ENCODE measurements at places on chromosomes 16 and 17.

DNA sequence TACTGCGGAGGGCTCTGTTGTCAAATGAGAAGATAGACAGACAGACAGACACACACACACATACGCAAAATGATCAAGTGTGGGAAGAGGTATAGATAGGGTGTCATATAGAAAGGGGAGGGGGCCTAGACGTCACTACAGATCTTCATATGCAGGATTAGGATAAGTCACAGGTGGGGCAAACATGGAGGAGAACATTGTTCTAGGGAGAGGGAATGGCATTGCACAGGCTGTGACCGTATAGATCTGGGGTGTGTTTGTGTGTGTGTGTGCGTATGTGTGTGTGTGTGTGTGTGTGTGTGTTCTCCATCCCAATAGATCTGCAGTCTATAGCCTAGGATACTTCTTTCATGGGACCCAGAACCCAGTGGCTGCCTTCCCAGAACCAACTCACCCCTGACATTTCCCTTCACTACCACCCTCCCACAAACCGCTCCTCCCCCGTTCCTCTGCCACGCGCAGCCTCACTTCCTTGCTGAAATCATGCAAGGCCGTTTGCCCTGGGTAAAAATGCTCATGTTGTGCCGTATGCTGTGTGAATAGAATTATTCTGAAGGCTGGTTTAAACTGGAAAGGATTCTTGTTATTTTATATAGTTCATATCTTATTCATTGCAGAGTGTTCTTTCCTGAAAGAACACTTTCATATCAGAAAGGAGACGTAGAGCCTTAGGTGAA, 50.5 kb upstream of the CCL1 start:
- DNase-seq: no peak

GRCh38 chr17:2511138-2511461, 588 bp downstream of the METTL16 start:
- no peak for DNase-seq

DNA sequence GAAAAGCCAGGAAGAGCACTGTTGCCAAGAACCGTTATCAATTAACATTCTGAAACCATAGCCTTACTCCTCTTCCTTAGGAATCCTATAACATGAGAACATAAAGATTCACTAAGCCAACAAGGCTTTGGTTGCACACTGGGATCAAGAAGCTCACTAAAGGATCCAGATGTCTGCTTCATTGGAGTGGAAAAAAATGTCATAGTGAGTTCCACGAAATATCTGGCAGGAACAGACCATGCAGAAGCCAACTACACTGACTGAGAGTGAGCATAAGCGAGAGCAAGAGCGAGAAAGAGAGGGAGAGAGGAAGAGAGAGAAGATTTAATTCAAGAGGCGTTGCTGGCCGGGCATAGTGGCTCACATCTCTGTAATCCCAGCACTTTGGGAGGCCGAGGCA, 13.4 kb upstream of the MEIOC start:
- DNase-seq: no peak

- DNase-seq: no peak
Measured at GRCh38 chr17:60284709-60285108, 107.2 kb downstream of the USP32 start.

- no peak for DNase-seq
Measured at GRCh38 chr17:1137465-1137894, 42.3 kb downstream of the ABR start.

GRCh38 chr16:88737298-88738150, 31.2 kb downstream of the CTU2 start:
- DNase-seq: peak; percentile 52

DNA sequence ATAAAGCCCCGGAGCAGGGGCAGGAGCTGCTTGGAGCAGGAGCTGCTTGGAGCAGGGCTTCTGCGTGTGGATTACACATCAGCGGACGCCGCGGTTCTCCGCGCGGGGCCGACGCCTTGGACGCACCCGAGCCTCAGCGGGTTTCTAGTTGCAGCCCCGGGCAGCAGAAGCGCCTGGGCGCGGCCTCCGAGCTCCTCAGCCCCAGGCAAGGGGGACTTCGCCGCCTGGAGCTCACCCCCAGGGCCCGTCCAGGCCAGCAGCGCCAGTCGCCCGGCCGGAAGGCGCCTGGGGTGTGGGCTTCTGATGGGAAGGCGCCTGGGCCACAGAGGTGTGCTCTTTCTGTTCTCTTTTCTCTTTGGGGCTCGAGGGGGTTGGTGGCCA, 6.3 kb downstream of the FOXF1 start:
- no peak for DNase-seq

DNA sequence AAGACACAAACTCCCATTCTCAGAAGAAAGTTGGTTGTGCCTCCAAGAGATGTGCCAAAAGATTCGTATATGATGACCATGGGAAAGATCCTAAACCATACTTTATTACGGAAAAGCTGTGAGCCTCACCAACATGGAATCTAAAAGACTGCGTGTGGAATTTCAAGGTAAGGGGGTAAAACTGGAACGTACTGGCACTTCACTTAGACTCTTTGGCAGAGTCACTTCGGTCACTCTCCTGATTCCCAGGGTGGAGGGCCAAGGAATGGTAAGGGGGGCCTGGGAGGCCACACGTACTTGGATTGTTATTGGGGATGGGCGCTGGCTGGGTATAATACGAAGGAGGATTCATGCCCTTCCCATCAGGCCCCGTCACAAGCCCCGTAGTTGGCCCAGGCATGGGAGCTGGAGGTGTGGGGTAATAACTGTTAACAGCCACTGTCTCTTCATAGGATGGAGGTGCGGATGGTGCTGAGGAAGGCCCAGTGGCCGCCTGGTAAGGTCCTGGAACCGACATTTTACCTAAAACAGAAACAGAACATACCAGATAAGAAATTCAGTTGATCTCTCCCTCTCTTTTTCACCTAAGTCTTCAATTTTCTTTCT, 30.4 kb downstream of the LITAF start:
- no peak for DNase-seq

DNA sequence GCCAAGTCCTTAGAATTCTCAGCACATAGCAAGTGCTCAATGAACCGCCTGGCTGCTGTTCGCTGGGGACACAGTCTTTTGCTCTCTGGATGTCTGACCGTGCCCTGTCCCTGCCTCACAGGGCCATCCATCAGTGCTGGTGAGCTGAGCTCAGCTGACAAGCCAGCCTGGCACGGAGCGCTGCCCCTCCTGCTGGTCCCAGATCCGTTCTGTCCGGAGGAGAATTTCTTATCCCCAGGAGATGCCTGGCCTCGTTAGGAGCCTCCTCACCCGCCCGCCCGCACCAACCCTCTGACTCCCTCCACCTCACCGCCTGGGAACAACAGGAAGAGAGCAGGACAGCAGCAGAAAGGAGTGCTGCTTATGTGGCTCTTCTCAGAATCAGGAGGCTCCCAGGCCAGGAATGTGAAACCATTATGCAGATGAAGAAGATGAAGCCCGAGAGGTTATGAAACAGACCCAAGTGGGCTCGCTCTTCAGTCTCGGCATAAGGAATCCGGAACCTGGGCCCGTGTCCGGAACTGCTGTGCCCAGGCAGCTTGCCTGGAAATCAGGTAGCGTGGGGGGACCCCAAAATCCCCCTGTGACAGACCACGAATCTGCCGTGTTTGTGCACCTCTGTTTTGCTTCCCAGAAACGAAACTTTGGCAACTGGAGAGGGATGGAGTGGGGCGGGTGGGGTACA, 28.8 kb upstream of the RMI2 start:
- DNase-seq: no peak

DNA sequence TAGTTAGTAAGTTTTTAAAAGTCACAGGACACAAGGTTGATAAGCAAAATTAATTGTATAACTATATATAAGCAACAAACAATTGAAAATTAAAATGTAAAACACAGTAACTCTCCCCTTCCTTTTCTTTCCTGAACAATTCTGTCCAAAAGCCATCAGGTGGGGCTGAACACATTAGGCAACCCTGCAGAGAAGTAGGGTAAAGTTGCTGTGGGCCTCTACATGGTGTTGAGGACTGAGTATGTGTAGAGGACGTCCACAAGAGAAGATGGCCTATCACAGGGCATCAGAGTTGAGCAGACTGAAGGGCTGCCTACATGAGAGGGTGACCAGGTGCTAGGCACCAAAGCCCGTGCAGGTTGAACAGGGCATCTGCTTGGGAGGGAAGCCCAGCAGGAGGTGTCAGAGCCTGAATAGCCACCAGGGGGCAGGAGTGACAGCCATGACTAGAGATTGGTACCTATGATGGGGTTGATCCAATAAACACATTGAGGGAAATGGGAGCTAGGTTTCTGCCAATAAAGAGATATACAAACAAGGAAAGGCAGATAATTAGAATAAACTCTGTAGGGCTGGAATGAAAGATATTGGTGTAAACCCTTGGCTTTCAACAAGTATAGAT, 415.1 kb downstream of the NPIPA8 start:
- peak; percentile 25 for DNase-seq

DNA sequence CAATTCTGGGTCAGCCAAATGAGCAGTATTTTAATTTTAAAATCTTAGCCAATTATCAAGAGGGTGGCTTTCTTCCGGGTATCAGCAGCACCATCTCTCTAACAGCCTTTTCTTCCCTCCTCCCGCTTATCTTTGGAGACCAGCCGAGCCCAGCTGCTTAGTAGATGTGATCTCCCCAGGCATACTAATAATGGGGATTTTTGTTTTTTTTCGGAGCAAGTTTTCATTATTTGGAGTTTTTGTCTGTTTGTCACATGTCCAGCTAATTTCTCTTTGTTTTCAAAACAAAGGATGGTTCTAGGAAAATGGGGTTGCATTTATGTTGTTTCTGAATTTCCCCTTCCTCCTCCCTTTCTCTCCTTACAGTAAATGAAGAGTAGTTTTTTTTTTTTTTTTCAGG, 170.5 kb upstream of the MPHOSPH6 start:
- no peak for DNase-seq

DNA sequence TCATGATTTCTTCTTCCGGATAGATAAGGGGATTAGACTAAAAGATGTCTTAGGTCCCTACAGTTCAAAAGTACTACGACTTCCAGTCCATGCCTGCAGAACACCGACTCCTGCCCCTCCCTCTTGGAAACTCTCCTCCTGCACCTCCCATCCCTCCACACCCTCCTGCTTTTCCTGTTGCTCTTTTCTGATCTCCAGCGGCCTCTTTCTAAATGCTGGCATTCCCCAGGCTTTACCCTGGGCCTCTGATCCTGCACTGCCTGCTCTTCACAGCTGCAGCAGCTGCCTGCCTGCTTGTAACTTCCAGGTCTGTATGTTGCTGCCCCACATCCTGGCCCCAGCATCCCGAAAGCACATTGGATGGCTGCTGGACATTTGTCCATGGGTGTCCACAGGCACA, 154.2 kb downstream of the KCNJ12 start:
- no peak for DNase-seq

DNA sequence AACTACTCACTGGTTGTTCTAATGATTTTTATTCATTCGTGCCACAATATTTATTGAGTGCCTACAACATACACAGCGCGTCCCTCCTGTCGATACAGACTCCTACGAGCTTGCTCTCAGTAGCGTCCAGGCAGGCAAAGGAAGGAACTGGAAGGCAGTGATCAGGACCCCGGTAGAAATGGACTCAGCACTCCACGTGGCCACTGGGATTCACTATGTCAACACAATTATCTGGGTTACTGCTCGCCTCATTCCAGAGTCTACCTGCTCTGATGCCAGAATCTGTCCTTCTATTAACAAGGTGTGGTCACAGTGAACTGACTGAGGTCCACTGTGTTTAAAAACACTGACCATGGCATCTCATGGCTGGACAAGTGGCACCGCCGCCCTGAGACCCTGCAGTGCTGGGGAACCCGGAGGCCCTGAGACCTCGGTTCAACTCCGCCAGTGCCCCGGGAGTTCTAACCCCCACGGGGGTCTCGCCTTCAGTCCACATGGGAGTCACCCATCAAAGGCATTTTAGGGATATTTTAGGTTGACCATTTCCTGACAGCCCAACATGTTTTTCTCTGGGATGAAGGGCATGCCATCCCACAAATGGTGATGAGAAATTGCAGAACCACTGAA, 71.4 kb downstream of the ZFHX3 start:
- no peak for DNase-seq

GRCh38 chr16:14489460-14489859, 140.6 kb downstream of the PARN start:
- DNase-seq: no peak

GRCh38 chr16:72262711-72263110, 90.8 kb upstream of the PMFBP1 start:
- DNase-seq: no peak

GRCh38 chr17:40963838-40964237, 2.9 kb downstream of the KRT39 start:
- DNase-seq: no peak

DNA sequence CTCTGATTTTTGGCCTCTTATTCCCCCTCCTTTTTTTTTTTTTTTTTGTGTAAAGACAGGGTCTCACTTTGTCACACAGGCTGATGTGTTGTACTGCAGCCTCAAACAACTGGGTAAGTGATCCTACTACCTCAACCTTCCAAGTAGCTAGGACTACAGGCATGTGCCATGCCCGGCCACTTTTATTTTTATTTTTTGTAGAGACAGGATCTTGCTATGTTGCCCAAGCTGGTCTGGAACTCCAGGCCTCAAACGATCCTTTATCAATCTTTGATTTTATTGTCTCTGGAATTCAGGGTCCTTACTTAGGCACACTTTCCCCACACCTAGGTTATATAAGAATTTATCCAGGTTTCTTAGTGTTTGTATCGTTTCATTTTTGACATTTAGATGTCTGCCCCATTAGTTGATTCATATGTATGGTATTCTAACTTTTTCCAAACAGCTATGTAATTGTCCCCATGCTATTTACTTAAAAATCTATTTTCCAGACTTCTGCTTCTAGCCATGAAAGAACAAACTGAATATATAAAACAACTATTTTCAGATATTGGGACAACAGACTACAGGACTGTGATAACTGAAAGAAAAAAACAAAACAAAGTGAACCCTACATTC, 13.9 kb downstream of the CMC2 start:
- DNase-seq: no peak

GRCh38 chr16:67963292-67963661, 5.2 kb downstream of the SLC12A4 start:
- DNase-seq: no peak

DNA sequence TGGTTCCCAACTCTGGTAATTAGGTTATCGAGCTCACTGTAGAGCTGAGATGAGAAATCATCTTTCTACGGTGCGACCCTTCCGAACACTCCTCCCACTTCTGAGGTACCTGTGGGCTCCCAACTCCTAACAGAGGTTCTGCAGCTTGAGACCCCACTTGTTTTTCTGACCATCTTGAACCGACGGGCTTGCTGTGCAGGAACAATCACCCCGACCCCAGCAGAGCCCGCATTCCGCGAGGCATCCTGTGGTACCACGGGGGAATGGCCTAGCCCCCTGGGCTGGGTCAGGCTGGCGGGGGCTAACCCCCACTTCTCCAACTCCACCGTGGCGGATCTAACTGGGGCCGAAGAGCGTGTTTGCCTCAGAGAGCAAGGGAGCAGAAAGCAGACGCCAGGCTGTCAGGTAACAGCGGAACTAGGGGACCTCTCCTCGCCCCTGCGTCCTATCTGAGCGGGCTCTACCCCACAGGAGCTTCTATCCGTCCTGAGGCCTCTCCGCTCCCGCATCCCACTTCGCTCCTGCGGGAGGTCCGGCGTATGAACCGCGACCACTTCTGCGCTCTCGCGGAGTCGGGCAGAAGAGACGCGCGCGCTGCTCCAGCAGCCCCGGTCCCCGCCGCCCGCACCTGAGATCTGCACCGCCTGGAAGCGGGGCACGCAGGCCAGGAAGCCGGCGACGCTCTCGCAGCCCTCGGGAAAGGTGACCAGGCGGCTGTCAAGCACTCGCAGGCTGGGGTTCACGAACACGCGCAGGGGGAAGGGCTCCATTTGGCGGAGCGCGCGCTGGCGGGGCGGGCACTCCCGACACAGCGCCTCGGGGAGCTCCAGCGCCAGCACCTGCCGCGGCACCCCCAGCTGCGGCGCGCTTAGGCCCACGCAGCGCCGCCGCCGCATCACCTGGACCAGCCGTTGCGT, 761 bp downstream of the PDF start:
- DNase-seq: peak; percentile 43

- no peak for DNase-seq
Measured at GRCh38 chr17:77606146-77606864, 352.2 kb upstream of the TNRC6C start.

Data from T follicular helper cell (primary cell).